ENCODE measurements at places on chromosomes 16 and 17.
A peak's percentile ranks its signal among the peaks of the same experiment; 100 is the strongest.

- no peak for DNase-seq
Observed at GRCh38 chr17:14745541-14745940, 444.7 kb downstream of the HS3ST3B1 start.

- no peak for DNase-seq
Observed at GRCh38 chr16:69381231-69381630, 4.6 kb downstream of the TERF2 start.

DNA sequence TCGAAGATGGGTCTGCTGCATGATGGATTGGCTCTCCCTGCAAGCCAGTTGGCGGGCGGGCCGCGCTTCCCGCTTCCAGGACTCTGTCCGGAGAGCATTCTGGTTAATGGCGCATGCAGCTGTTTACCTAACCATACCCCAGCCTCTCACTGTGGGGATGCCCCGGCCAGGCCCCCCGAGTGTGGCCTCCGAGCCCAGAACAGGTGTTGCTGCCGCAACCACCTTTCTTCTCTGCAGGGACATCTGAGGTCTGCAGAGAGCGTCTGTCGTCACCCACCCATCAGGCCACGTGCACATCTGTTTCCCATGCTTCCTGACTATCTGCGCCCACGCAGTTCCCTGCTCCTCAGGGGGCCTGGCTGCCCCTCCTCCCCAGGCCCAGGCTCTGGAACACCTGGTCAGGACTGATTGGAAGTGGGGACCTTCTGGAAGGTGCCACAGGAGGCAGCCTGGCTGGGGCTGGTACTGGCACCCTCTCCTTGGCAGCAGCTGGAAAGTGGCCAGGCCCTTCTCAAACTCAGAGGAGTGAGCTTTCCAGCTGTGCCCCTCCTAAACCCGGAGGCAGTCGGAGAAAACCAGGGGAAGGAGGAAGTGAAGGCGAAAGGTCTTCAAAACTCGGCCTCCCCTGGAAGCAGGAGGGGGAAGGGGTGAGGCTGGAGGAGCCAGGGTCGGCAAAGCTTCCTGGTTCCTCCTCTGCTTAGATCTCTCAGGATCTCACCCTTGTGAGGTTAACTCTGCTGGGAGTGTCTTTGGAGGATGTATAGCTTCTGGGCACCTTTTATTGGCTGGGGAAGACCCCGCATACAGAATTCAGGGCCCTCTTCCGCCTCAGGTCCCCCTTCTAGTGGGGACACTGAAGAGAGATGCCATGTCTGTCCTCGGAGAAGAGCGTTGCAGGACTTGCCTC is 64.5 kb upstream of the CIBAR2 start:
- DNase-seq: no peak

- DNase-seq: no peak
Observed at GRCh38 chr16:52066962-52067361, 480.0 kb downstream of the TOX3 start.

DNA sequence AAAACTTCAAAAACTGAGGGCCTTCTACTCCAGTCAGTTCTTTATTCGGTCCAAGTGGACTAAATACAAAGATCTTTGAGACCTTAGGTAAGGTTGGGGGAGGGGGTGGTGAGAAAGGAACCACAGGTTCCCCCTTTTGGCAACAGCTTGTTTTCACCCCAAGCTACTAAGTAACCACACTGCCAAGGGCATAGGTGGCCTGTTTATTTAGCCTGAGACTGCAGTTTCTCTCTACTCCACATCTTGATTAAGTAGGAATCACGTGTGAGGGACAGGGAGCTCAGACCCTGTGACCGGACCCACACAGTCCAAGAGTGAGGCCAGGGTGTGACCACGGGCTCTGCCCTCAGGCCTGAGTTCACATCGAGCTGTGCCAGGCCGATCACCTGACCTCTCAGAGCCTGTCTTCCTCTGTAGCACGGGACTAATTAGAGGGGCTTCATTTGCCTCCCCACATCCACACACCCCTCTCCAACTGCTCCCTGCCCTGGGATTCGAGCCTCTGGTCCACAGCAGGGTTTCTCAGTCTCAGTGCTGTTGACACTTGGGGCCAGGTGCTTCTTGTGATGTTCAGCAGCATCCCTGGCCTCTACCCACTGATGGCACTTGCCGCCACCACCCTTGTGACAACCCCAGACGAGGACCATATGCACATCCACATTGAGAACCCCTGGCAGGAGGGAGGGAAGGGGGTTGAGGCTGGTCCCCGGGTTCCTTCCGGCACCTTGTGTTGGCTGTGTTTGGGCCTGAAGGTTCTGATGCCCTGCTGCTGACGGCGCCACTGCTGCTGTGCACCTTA is 17.8 kb downstream of the ST6GALNAC2 start:
- DNase-seq: no peak

GRCh38 chr16:68111379-68111778 is 26.2 kb downstream of the NFATC3 start:
- DNase-seq: no peak

DNA sequence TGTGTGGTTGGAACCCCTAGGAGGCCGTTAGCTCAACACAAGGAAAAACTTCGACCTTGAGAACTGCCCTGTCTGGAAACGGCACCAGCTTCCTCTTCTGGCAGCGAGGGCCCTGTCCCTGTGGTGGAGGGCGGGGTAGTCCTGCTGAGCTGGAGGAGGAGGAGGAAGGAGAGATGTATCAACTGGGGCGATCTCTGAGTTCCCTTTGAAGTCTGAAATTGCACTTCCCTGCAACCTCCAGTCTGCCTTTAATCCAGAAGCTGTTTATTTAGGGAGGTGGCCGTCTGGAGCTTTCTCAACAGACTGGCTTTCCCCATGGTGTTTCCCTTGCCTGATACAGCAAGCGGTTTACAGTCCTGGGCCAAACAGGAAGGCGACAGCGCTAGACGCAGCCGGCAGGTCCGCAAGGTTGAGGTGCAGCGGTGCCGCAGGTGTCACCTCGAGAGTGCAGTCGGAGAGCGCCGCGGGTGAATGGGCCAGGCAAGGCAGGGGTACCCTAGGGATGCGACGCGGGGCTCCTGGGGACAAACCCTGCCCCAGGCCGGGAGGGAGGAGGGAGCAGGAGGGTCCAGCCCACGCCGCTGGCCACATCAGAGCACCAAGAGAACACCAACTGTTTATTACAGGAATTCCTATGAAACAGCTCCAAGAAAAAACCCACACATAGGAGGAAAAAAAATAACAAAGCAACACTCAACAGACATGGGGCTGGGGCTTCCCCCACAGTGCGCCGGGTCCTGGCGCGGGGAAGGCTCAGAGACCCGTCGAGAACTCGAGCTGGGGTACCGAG is 11.4 kb upstream of the MRPS23 start:
- DNase-seq: no peak

DNA sequence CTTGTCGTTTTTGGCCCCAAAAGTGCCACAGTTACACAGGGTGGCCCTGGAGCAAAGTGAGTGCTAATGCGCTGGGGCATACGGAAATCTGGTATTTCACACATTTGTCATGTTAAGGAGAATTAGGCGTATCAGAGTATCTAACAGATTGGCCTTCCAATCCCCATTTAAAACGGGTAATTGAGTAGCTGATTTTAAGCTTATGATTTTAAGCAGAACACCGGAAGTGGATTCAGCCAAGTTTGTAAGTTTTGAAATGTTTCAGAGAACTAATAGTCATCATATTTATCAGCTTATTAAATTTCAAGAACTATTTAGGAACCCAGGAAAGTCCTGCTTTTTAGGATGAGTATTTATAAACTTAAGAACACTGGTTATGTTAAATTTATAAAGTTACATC is 19.5 kb downstream of the LRRC75A start:
- no peak for DNase-seq

DNA sequence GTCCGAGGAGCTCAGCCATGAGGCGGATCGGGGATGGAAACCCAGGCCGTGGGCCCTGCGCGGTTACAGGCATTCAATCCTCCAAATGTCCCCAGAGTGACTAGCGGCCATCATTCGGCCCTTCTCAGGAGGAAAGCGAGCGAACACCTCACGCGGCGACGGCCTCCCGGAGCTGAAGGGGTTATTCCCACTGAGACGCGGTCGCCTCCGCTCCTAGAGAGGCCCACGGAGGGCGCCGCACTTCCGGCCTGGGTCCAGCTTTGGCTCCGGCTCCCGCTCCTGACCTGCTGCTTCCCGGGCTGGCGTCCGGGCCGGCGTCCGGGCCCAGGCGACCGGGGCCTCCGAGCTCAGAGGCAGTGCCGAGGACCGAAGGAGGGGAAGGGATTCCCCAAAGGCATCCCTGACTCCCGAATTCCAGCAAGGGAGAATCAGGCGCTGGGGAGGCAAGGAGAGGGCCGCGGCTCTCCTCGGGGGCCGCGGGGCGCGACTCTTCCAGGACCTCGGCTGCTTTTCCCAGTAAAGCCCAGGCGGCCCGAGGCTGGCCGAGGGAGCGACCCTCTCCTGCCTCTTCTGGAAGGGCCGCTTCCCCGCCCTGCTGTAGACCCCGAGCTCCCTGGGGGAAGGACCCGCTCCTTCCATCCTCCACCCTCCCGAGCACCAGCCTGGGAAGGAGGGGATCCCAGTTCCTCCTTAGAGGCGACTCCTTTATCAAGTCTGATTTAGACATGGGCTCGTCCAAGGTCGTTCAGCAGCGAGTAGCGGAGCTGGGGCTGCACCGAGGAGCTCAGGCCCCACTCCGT is 18.6 kb upstream of the ZNF629 start:
- DNase-seq: peak; percentile 48
